Frontal cortex (tissue), 4 donors: ENCODE measurements at places on chromosomes 4 and X.

DNA sequence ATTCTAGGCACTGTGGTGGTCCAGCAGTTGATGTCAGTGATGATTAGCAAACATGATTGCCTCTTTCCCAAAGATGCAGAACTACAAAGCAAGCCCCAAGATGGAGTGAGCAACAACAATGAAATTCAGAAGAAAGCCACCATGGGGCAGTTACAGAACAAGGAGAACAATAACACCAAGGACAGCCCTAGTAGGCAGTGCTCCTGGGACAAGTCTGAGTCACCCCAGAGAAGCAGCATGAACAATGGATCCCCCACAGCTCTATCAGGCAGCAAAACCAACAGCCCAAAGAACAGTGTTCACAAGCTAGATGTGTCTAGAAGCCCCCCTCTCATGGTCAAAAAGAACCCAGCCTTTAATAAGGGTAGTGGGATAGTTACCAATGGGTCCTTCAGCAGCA is 365.3 kb downstream of the MAPK10 start:
- no peak for DNase-seq

- no peak for DNase-seq
These were observed at the start of gene PGRMC2 for GRCh38 chr4:128287141-128287870. TSS of gene PGRMC2 (minus strand) at chr4:128287813. CDS start at chr4:128287790, 23 bp downstream.

GRCh38 chr4:30802622-30803323 is 82.6 kb downstream of the PCDH7 start:
- no peak for DNase-seq

GRCh38 chrX:30935985-30936384 is 46.9 kb upstream of the TAB3 start:
- DNase-seq: no peak

GRCh38 chr4:124067046-124067445 is 645.5 kb downstream of the ANKRD50 start:
- no peak for DNase-seq

- peak; percentile 2 for DNase-seq
These were observed 102.9 kb downstream of the GRXCR1 start for GRCh38 chr4:42995343-42995944.

GRCh38 chr4:54041933-54042332 is 22.5 kb downstream of the CHIC2 start:
- DNase-seq: no peak

- no peak for DNase-seq
These were observed 64.1 kb downstream of the ANXA5 start for GRCh38 chr4:121632636-121633035.

DNA sequence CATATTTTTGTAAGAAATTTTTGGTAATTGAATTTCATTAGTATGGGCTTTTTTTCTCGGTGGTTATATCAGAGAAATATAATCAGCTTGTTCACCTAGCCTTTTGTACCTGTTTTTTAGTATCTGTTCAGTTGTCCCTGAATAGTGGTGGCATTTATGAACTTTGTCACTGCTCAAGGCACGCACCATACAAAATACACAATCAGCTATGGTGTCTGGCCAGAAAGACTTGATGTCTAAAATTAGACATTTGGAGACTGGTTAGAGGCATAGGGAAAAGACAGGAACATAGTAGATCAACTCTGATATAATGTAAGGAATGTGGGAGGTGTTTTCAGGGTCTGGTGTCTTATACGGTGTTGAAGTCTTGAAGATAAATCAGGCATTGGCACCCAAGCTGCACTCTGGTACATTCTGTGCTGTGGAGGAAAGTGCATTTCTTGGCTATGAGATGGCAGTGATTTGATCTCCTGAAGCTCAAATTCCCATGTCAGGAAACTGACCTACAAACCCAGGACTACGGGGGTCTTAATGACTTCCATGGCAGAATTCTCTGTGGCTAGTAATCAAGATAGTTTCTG is 3.6 kb downstream of the ART3 start:
- no peak for DNase-seq

DNA sequence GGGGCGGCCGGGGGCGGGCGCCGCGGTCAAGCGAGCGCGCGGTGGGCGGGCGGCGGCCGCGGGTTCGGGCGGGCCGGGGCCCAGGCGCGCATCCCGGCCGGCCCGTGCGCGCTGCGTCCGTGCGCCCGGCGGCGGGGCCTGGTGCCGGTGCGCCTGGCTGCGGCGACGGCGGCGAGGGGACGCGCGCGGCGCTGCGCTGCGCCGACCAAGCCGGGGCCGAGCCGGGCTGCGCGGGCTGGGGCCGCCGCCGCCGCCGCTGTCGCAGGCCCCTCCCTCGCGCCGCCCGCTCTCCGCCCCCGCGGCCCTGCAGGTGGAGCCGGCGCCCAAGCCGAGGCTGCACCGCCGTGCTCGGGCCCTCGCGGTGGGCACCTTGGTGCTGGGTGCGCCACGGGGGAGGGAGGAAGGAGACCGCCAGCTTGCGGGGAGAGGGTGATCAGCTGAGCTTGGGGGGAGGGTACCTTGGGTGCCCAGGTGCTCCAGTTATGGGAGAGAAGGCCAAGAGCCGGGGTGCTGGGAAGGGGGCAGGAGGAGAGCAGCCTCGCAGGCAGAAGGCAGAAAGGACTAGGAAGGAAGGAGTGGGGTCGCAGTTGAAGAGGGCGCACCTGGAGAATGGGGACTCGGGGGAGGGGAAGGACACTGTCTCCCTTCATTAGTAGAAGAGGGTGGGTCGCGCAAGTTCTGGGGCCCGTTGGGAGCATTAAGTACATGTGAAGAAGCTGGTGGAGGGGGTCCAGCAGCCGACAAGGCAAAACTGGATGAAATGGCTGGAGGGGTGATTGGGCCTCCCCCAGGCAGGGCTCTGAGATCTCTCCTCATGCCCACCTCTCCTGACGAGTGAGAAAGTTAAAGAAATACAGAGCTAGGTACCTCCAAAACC is at the start of gene PPP2R2C:
Gene PPP2R2C, minus strand, starts transcription at position 228 of the 877 bp plus-strand sequence. CDS start 385 bp downstream, outside the sequence.
- DNase-seq: peak; percentile 59

GRCh38 chr4:158801677-158802076 is 32.9 kb downstream of the FNIP2 start:
- DNase-seq: no peak

DNA sequence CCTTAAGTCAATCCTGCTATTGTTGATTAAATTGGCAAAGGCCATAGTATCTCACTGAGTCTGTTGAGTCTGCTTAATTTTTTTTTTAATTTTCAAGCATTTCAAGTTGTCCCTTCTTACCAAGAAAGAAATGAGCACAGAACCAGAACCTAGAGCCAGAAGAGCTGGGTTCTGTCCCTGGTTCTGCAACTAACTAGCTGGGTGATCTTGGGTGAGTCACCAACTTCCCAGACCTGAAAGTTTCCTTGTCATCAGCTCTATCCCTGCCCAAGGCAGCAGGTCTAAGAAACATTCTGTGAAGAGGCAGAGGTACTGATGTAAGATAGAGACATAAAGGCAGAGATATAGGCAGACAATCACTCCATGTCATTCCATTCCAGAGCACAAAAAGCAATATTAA is 17.3 kb downstream of the TEC start:
- no peak for DNase-seq

DNA sequence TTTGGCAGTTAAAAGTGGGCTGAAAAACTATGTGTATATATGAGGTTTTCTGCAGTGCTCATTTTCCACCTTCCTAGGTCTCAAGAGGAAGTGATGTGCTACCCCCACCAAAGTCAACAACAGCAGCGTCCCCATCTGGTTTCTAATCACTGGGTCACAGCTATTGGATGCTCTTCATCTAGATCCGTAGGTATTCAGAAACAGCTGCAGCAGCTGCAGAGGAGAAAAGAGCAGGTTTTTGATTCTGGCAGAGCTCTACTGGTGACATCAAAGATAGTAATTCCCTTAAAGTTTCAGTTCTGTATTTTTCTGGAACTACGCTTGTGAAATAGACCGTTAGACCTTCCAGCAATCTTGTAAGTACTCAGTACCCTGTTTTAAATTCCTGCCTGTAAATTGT is 5.8 kb upstream of the GUCY2F start:
- DNase-seq: no peak

DNA sequence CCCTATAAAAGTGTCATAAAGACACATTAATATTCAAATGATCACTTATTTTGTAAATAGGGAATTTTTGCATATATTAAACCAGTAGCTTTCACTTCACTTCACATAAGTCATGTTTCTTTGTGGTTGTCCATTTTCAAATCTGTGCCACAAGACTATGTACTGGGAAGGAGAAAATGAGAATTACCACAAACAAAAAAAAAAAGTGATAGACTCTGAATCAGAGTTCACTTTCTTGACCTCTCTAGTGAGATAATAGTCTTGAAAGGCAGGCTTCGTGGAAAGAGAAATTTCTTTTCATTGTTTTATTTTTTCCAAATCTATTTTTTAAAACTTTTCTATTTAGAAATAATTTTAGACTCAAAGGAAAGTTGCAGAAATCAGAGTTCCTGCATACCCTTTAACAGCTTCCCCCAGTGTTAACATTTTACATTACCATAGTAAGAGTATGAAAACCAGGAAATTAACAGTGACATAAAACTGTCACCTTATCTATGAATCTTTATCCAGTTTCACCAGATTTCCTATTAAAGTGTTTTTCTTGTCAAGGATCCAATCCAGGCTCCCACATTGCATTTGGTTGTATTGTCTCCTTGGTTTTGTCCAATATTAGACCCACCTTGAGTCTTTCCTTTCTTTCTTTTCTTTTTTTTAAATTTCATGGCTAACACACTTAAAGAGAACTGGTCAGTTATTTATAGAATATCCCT is 215.4 kb upstream of the PGRMC2 start:
- DNase-seq: no peak

DNA sequence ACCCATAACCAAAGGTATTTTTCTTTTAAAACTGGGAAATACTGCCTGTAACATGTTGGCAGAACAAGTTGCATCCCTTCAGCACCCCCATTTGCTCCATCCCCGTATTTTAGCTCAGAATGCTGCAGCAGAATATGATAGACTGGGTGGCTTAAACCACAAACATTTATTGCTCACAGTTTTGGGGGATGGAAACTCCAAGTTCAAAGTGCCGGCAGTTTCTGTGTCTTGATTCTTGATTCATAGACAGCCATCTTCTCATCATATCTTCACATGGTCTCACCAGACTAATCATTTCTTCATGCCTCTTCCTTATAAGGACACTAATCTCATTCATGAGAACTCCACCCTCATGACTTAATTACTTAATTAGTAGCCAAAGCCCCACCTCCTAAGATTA is 10.5 kb upstream of the INPP4B start:
- DNase-seq: no peak

- DNase-seq: no peak
These were observed 234.2 kb upstream of the MID1 start for GRCh38 chrX:10854594-10854993.

DNA sequence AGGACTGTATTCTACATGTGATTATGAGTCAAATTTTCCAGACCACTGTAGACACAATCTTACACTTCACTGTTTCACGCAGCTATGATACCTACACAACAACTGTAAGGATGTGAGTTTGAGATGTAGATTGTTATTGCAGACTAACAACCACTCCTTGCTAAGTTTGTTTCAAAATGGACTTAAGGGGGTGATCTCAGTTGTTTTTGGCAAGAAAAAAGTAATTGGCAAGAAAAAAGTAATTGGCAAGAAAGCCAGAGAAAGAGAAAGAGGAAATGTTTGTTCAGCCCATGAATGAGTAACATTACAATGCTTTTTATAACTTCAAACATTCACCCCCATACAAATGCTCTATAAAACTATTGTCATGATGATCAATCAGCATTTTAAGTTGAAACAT is 466.4 kb downstream of the DMD start:
- no peak for DNase-seq

- DNase-seq: no peak
These were observed 4.0 kb downstream of the GRIA3 start for GRCh38 chrX:123188081-123188480.

GRCh38 chrX:68307769-68308168 is 125.5 kb downstream of the OPHN1 start:
- no peak for DNase-seq

GRCh38 chrX:122856205-122856604 is 327.9 kb upstream of the GRIA3 start:
- no peak for DNase-seq

DNA sequence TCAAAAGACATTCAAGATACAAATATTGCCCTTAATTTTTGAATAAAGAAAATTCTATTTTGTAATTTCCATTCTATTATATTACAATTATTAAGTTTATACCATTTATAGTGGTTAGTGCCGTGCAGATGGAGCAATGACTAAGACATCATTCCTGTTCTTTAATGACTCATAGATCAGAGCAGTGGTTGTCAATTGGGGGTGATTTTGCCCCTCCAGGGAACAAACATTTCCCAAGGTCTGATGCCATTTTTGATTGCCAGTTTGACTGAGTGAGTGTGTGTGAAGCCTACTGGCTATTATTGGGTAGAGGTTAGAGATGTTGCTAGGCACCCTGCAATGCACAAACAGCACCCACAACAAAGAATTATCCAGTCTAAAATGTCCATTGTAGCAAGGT is 97.9 kb upstream of the DDIT4L start:
- DNase-seq: no peak

GRCh38 chr4:1333256-1333655 is 13.8 kb upstream of the UVSSA start:
- no peak for DNase-seq

- no peak for DNase-seq
These were observed 154.7 kb upstream of the BOD1L1 start for GRCh38 chr4:13782231-13782630.
